ENCODE measurements at places on chromosomes 7 and 10. TPM values are rescaled to one million over a fixed set of nuclear protein-coding genes. Genes with fewer than 3 reads are reported as not detected.

- no peak for DNase-seq
These were observed 31.2 kb downstream of the ARMH3 start for GRCh38 chr10:102024799-102025198.

- DNase-seq: no peak
These were observed 17.4 kb downstream of the RBP3 start for GRCh38 chr10:47365431-47366180.

DNA sequence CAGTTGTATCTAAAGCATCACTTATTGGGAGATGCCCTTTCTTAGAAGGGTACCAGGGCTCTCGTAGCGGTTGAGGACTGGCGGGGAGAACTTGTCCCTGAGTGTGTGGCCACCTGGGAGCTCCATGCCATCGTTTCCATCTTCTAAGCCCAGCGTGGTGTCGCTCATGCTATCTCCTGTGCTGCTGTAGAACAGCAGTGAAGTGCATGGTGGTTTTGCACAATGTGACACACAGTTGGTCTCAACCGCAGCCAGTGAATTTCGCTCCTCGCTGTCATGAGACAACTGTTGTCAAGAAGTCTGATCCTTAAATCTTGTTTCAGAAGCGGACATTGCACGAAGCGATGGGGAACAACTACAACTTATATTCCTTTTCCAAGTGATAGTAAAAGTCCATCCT is 283.4 kb downstream of the GRID1 start:
- DNase-seq: no peak

- DNase-seq: no peak
These were observed 23.9 kb downstream of the CACNB2 start for GRCh38 chr10:18164093-18164492.

DNA sequence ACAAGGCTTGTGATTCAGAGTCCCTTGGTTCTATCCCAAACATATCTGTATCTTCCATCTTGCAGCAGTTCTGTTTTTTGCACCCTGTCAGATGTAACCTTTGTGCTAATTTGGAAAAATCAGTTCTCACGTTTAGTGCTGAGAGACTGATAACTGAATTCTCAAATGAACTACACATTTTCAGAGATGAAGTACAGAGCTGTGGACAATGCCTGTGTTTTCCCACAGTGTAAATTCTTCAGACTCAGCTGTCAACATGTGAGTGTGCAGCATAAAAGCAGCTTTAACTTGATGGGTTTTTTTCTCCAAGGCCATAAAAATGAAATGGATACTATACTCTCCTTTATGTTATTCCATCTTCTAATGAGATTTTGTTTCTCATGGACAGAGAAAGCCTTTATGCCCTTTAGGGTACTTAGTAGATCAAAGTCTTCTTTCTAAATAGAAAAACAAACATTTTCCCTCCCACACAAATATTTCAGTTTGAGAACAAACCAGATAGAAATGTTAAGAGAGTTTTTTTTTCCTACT is 150.9 kb downstream of the SEMA3A start:
- no peak for DNase-seq

DNA sequence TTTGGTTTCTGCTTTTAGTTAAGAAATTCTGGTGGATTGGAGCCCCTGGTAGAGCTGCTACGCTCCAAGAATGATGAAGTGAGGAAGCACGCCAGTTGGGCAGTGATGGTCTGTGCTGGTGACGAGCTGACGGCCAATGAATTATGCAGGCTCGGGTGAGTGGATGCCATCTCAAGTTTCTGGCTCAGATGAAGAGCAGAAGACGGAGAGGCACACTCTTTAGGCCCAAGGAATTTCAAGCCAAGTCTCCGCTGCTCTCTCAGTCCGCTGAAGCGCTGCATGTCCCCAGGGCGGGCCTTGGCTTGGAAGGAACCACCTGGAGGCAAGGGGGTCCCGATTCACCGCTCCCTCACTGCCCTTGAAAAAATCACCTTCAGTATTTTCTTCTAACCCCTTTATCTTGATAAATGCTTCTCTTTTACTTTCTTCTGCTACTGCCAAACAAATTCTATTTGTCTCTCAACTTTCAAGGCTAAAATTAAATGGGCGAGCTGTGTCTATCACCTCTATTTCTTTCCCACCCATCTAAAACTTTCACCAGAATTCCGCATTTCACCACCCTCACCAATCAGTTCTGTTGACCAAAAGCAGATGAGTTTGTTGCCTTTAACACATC is 74.2 kb downstream of the ARMC3 start:
- DNase-seq: no peak

- no peak for DNase-seq
These were observed 116.5 kb downstream of the ADARB2 start for GRCh38 chr10:1620803-1621202.

GRCh38 chr7:2290877-2291276 is 23.4 kb downstream of the SNX8 start:
- DNase-seq: no peak

The SPOCK2 gene
- 0.11 TPM for total RNA-seq

The FAM25G gene
- total RNA-seq: not detected

The CPEB3 gene
- total RNA-seq: 1.4 TPM

The ASB15 gene
- total RNA-seq: not detected

The PRTFDC1 gene
- 49.8 TPM for total RNA-seq

The CASTOR2 gene
- total RNA-seq: 20.5 TPM

The ZNF503 gene
- 1.2 TPM for total RNA-seq

The BMPER gene
- total RNA-seq: 8.2 TPM
